Liver (tissue), 10 donors: ENCODE measurements at places on chromosomes 16 and 17.

DNA sequence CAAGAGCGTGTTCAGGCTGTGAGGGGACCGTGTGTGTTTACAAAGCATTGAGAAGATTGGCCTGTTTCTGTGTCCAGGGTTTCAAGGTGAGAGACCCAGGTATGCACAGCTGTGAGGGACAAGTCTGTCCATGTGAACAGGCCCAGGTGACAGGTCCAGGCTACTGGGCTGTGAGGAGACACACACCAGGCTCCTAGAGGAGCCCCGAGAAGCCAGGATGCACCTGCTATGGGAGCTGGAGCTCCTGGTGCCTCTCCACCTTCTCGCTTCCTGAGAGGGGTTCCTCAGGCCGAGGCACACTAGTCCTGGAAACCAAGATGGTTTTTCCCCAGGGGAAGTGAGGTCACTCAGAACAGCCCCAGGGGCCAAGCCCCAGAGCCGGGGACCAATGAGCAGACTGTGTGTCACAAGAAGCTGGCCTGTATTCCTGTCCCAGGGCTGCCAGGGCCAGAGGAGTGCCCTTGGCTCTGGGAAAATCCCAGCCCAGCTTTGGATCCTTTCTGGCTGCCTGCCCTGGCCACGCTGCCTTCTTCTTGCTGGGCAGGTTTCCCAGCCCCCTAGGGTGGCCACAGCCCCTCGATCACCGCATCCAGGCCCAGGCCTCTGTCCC lies 153.4 kb upstream of the PLCG2 start:
- peaks cover 6% of the 10 kb centered on the region for H3K36me3 ChIP-seq
- peak overlapping the region; percentile 17 for H3K27ac ChIP-seq
- peaks cover 19% of the 10 kb centered on the region for H3K4me1 ChIP-seq
- H3K27me3 ChIP-seq, result no peaks in the 10 kb centered on the region
- DNase-seq, result no peak

DNA sequence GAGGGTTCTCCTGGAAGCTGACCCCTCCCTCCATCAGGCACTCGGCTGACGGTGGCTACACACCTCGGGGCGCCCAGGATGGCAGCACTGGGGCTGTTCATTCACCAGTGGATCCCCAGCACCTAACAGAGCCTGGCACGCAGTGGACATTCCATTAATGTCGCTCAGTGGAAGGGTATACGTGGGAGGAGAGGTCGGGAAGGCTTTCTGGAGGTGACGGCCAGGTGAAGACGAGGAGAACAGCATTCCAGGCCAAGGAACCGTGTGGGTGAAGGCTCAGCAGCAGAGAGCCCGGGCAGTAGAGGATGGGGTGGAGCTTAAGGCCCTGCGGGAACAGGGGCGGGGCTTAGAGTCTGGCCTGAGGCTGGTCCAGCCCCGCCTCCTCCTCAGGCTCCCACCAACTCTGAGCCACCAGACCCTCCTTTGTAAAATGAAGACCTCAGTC lies 2.5 kb upstream of the HS3ST6 start:
- H3K27me3 ChIP-seq, result peaks cover 9% of the 10 kb centered on the region

DNA sequence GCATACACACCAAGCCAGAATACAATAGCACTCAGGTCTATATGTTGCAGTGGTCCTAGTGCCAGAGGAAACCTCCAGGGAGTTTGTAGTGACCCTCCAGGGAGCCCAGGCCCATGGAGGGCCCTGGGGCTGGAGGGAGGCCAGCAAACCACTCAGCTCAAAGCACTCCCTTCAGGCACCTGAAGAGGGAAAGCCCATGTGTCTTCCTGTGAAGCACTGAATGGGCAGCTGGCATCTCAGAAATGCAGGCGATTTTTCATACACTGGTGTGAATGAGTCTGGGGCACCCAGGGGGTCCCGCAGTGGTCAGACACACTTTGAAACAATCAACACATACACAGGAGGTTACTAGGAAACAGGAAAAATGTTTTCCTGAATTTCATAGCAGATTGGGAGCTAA lies 12.8 kb downstream of the TBC1D26 start:
- no peak overlapping the region for H3K4me3 ChIP-seq
- no peak overlapping the region for H3K27ac ChIP-seq
- H3K36me3 ChIP-seq, result no peaks in the 10 kb centered on the region
- no peak for DNase-seq

DNA sequence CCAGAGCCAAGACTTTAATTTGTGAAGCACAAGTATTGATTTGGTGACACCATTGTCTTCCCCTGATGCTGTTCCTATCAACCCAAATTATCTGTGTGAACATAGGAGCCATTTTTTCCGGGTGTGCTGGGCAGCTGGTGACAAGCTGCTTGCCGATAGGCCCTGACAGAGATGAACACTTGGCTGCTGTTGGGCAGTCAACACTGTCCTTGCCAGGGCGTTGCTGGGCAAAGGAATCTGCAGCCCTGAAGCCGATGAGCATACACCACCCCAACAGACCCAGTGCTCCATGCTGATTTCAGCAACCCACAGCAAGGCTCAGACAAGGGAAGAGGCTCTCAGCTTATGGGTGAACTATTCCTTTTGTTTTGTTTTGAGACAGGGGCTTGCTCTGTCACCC lies 105.4 kb downstream of the YPEL2 start:
- H3K27ac ChIP-seq, result no peak overlapping the region
- H3K4me1 ChIP-seq, result peaks cover 22% of the 10 kb centered on the region
- H3K27me3 ChIP-seq, result no peaks in the 10 kb centered on the region

- no peak overlapping the region for H3K4me3 ChIP-seq
- H3K27me3 ChIP-seq, result peaks cover 2% of the 10 kb centered on the region
- peak; percentile 60 for DNase-seq
- no peaks in the 10 kb centered on the region for H3K4me1 ChIP-seq
- no peak overlapping the region for H3K27ac ChIP-seq
Measured at GRCh38 chr16:700684-701584, 4.7 kb downstream of the FBXL16 start.

DNA sequence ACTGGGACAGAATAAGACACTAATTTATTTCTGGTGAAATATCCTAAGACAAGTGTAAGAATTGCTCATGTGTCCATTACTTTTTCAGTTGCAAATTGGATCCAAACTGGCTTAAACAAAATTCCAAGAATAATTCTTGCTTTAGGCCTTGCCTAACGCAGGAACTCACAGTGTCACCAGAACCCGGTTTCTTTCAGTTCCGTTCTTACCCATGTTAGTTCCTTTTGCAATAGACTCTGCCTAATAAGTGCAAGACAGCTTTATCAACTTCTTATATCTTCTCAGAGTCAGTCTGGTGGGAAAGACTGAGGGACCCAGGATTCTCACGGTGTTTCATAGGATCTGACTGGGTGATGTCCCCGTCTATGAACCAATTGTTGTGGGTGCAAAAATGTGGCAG lies 24.7 kb downstream of the GDE1 start:
- no peaks in the 10 kb centered on the region for H3K36me3 ChIP-seq
- H3K27ac ChIP-seq, result no peak overlapping the region
- no peaks in the 10 kb centered on the region for H3K4me1 ChIP-seq
- no peaks in the 10 kb centered on the region for H3K27me3 ChIP-seq
- DNase-seq, result no peak

DNA sequence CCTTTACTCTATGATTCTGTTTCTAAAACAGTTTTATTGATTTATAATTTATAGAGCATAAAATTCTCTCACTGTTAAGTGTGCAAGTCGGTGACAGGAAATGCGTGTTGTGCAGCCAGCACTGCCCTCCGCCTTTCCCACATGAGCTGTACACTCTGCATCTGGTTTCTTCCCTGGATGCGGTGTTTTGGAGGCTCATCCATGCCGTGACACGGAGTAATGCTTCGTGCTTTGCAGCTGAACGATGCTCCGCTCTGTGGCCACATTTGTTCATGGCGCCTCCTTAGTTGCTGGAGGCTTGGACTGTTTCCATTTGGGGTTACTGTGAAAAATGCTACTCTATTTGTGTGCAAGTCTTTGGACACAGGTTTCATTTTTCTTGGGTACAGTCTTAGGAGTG lies 7.2 kb upstream of the IGFALS start:
- H3K4me1 ChIP-seq, result no peaks in the 10 kb centered on the region
- no peak for DNase-seq
- H3K36me3 ChIP-seq, result peaks cover 6% of the 10 kb centered on the region

DNA sequence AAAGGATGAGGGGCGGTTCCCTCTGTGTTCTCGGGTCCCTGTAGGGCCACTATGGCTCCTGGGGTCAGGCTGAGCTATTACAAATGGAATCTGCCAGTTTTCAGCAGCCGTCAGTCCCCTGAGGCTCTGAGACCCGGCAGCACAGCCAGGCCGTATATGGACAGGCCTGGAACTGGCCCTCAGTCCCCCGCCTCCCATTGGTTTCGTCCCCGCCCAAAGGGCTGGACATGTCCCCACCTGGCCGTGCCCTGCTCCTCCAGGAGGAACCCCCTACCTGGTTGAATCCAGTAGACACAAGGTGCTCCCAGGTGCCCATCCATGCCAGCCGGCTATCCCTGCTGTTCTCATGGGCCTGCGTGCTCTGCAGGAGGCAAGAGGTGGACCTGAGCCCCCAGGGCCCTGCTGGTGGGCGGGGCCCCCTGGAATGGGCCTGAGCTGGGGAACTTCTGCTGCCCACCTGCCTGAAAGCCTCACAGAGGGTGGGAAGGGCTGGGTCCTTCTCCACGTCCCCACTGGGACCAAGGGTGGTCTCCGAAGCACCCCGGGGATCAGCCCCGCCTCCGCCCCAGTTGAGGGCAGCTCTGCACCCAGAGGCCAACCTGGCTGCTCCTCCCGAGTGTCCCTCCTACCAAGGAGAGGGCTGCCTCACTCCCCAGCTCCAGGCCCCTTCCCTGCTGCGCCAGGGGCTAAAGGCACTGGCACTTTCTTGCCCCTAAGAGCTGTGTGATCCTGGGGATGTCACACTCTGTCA lies 16.8 kb downstream of the VASN start:
- H3K4me3 ChIP-seq, result no peak overlapping the region
- H3K27ac ChIP-seq, result no peak overlapping the region
- no peaks in the 10 kb centered on the region for H3K36me3 ChIP-seq
- H3K4me1 ChIP-seq, result no peaks in the 10 kb centered on the region

DNA sequence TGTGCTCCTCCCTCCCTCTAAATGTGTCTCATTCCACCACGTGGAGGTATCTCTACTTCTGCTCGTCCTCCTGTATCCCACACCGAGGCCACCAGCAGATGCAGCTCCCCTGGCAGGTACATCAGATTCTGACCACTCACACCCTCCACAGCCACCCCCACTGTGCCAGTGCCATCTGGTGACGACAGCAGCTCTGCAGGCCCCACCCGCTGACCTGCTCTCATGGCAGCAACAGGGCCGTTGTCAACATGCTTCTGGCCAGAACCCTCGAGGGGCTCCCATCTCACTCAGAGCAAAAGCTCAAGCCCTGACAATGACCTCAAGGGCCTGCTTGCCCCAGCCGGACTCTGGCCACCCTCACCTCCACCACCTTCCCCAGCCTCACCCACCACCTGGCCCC lies 93.4 kb downstream of the AMFR start:
- H3K4me1 ChIP-seq, result peaks cover 25% of the 10 kb centered on the region
- no peaks in the 10 kb centered on the region for H3K27me3 ChIP-seq
- H3K27ac ChIP-seq, result no peak overlapping the region
- no peak overlapping the region for H3K4me3 ChIP-seq
- H3K36me3 ChIP-seq, result peaks cover 2% of the 10 kb centered on the region

DNA sequence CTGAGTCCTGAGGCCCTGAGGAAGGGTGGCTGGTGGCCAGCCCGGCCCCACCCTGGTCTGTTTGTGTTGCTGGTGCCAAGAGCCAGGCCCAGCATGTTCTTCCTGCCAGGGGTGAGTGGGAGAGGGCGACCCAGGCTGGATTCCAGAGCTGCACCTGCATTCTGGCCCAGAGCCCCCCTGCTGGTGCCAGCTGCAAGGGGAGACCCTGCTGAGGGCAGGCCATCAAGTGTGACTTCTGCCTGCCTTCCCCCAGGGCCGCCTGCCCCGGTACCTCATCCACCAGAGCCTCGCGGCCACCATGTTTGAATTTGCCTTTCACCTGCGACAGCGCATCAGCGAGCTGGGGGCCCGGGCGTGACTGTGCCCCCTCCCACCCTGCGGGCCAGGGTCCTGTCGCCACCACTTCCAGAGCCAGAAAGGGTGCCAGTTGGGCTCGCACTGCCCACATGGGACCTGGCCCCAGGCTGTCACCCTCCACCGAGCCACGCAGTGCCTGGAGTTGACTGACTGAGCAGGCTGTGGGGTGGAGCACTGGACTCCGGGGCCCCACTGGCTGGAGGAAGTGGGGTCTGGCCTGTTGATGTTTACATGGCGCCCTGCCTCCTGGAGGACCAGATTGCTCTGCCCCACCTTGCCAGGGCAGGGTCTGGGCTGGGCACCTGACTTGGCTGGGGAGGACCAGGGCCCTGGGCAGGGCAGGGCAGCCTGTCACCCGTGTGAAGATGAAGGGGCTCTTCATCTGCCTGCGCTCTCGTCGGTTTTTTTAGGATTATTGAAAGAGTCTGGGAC lies 2.4 kb upstream of the TCAP start:
- no peaks in the 10 kb centered on the region for H3K27me3 ChIP-seq
- H3K4me1 ChIP-seq, result peaks cover 64% of the 10 kb centered on the region
- H3K4me3 ChIP-seq, result no peak overlapping the region

GRCh38 chr16:81036751-81037350 lies 1.2 kb downstream of the ATMIN start:
- DNase-seq, result no peak

- no peak overlapping the region for H3K4me3 ChIP-seq
- no peak overlapping the region for H3K27ac ChIP-seq
- H3K36me3 ChIP-seq, result peaks cover 2% of the 10 kb centered on the region
- peaks cover 40% of the 10 kb centered on the region for H3K4me1 ChIP-seq
Measured at GRCh38 chr17:75396796-75397195, 8.7 kb downstream of the GRB2 start.
